Astrocyte of the cerebellum (primary cell): ENCODE measurements at places on chromosomes 3 and 15.
A peak's percentile ranks its signal among the peaks of the same experiment; 100 is the strongest.

DNA sequence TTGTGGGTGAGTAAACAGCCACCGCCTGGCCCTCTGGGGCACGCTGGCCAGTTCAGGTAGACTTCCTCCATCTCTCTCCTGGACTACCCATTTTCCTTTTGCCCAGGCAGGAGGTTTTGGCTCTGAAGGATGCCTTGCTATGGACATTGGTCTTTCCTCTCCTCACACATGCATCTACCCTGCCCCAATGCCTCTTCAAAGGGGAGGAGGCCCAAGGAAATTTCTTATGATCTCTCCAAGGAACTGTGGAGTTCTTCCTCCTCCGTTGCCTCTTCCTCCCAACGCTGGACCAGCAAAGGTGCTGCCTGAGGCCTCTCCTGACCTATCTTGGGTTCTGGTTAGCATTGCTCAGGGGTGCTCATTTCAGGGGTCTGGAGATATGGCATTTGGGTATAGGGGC, 33.5 kb downstream of the POMGNT2 start:
- DNase-seq, result no peak

DNA sequence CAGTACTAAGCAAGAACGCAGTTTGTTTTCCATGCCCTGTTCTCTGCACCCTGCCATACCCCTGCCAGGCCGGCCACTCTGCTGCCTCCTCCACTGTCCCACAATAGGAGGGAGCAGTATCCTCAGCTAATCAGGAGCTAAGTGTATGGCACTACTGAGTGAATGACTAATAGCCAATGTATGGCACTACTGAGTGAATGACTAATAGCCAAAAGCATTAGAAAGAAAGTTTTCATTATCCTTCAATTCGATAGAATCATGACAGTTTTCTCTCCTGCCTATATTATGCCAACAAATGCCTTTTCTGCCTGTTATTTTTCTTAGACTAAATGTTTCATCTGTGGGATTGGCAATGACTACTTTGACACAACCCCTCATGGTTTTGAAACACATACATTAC, 107.5 kb upstream of the CHRM5 start:
- no peak for DNase-seq

DNA sequence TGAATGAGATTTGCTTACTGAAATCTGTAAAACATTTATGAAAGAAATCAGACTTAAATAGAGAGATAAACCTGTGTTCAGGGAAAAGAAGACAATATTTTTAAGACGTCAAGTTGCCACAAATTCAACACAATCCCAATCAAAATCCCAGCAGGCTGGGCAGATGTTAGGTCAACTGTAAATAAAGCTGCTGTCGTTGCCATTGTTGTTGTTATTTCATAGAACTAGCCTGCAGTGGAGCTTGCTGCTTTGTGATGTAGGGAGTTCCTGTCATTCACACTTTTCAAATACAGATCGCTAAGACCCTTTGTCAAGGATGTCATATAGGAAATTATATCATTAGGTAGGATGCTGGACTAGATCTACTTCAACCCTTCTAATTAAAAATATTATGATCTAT, 123.1 kb downstream of the NEO1 start:
- DNase-seq, result no peak

- peak; percentile 1 for DNase-seq
Measured at GRCh38 chr3:117063930-117064329, 354.4 kb downstream of the TUSC7 start.

- no peak for DNase-seq
Measured at GRCh38 chr3:115301364-115301860, 154.3 kb upstream of the ZBTB20 start.

GRCh38 chr15:88805031-88805780, 2.0 kb downstream of the ACAN start:
- DNase-seq, result no peak

GRCh38 chr15:40499931-40500330, 29.1 kb downstream of the CHST14 start:
- no peak for DNase-seq

DNA sequence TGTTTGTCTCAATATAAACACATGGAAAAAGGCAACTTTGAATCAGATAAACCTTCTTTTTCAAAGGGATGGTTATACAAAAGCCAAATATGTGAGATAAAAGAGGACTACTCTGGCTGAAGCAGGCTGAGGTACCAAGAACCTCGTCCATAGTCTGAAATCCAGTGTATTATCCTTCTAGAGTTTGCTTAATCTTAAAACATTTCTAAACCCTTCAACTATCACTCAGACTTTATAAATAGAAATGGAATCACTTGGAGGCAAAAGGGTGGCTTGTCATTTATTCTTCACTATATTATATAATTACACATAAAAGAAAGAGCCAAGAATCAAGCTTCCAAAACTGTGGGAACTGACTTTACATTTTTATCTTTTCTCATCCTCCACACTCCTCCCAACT, 303.6 kb downstream of the PLCL2 start:
- no peak for DNase-seq

DNA sequence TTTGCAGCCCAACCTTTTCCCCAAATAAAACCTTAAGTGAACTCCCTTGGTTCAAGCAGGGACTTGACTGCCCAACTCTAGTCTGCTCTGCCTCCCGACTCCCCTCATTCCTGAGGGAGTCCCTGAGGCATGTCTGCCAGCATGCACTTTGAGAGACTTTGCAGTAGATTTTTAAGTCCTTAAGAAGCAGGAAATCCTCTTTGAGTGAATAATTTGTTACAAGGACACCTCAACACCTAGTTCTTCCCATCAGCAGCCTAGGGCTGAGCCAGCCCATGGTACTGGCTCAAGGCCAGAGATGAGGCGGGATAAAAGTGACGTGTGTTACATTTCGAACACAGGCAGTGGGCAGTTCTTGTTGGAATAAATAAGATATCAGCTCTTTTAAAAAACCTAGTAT, 204.3 kb upstream of the SLC2A2 start:
- no peak for DNase-seq

GRCh38 chr3:153291059-153291685, 129.1 kb downstream of the RAP2B start:
- no peak for DNase-seq

GRCh38 chr3:175836617-175837016, 977.5 kb downstream of the NAALADL2 start:
- no peak for DNase-seq

DNA sequence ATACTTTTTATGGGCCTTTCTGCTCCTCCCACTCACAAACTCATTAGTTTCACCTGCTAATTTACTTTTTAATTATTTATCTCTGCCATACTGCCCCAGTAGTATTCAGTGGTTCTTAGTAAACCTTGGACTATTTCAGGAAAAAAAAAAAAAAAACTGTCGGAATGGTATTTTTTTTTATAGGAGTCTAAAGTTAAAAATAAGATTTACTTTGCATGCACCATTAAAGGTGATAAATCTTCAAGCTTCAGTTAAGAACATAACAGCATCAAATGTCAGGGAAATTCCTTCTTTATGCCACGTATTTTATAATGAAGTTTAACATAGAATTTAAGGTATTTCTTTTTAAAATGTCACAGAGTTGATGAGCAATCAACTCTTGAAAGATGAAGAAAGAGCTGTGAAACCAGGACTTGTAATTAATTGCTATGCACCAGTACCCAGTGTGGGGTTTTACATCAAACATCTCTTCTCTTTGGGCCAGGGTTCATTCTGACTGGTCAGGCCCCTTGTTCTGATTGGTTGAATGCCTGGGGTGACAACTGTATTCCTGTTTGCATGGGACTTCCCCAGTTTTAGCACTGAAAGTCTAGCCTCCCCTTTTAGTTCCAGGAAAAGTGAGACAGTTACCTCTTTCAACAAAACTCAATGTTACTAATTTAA, 40.3 kb upstream of the PTPRG start:
- no peak for DNase-seq

DNA sequence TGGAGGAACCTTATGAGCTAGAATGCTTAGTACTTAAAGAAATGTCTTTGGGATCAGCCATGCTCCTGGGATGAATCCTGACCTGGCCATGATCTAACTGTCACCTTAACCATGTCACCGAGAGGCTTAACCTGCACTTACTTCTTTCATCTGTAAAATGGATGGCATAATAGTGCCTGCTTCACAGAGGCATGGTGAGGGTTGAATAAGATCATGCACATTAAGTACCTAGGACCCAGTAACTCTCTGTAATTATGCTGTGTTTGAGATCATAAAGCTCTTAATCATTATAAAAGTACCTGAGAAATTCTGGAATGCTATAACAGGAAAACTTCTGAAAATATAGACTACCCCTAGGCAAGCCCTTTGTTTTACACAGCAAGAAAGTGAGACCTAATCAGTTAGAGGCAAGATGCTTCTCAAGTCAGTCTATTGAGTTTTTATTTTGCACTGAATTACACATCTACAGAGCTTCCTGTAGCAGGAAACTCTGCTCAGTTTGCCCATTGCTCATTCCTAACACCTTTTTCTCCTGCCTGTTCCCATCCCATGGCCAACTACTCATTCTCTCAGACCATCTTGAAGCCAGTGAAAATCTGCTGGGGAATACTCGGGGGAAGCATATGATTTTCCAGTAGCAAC, 1015.5 kb upstream of the CFAP20DC start:
- no peak for DNase-seq

GRCh38 chr15:62021991-62022600, 38.2 kb downstream of the VPS13C start:
- no peak for DNase-seq
